Glutamatergic neuron (in vitro differentiated cells): ENCODE measurements at places on chromosomes 16 and 17. TPM values are rescaled to one million over a fixed set of nuclear protein-coding genes. Genes with fewer than 3 reads are reported as not detected.

GRCh38 chr16:11032000-11032921, 87.9 kb downstream of the CLEC16A start:
- DNase-seq: no peak

- no peak for DNase-seq
Observed at GRCh38 chr16:9357829-9358228, 266.4 kb downstream of the HAPSTR1 start.

- no peak for DNase-seq
Observed at GRCh38 chr16:19382887-19383816, 34.5 kb upstream of the TMC5 start.

CDH5 gene
- total RNA-seq: 9.6 TPM

EVPLL gene
- total RNA-seq: not detected
